CD4-positive, alpha-beta T cell treated with Interleukin-12 subunit alpha and Interleukin-12 subunit beta, for 1 hour (primary cell): ENCODE measurements at places on chromosomes 16 and 17.

GRCh38 chr17:77880711-77881450 lies 77.6 kb upstream of the TNRC6C start:
- DNase-seq = no peak

GRCh38 chr17:40121181-40122135 lies at the start of gene MSL1:
Gene MSL1 (plus strand): TSS chr17:40121971. CDS start chr17:40122613, 642 bp downstream.
- DNase-seq = peak; percentile 89

DNA sequence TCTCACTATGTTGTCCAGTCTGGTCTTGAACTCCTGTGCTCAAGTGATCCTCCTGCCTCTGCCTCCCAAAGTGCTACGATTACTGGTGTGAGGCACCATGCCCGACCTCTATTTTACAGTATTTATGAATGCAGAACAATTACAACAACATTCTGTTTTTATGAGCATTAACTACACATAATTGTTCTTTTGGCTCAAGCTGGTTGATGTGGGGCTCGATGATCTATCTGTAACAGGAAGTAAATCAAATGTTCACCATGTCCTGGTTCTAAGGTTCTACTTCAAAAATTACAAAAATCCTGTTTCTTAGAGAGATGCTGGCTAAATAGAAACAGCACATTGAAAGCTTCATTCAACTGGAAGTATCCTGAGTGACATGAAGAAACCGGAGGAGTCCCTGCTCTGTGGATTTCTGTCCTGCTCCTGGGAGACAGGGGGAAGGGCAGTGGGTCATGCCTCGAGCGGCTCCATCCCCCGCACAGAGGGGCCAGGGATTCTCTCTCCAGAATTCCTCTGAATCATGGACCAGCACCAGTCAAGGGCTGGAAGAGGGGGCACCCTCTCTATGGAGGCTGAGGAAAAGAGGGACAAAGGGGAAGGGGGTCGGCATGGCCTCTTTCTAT lies 31.5 kb downstream of the FA2H start:
- no peak for DNase-seq

GRCh38 chr16:88013766-88014251 lies 62.6 kb downstream of the BANP start:
- DNase-seq = no peak

DNA sequence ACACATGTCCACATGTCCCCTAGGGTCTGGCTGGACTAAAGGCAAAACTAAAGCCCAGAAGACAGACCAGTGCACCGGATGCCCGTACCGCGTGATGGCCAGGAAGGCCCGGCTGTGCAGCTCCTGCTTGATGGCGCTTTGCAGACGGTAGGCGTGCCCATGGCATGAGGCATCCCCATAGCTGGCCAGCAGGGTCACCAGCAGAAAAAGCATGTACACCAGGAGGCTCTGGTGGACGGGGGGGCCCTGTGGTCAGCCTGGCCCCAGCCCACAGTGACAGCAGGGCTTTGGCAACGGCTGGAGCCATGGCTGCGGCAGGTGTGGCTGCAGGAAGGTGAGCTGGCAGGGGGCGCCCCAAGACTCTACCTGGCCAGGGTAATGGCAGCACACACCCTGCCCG lies 42.8 kb downstream of the PKD1 start:
- no peak for DNase-seq
